Stimulated activated CD8-positive, alpha-beta memory T cell treated with anti-CD3 and anti-CD28 coated beads, Interleukin-2, amount 100 ng/mL, for 1 hour (primary cell): ENCODE measurements at places on chromosomes 11 and 22.

- no peak for DNase-seq
Observed at GRCh38 chr11:19656140-19656541, 56.5 kb upstream of the NAV2 start.

GRCh38 chr22:49963647-49964026 is 3.1 kb downstream of the PIM3 start:
- DNase-seq, result no peak

DNA sequence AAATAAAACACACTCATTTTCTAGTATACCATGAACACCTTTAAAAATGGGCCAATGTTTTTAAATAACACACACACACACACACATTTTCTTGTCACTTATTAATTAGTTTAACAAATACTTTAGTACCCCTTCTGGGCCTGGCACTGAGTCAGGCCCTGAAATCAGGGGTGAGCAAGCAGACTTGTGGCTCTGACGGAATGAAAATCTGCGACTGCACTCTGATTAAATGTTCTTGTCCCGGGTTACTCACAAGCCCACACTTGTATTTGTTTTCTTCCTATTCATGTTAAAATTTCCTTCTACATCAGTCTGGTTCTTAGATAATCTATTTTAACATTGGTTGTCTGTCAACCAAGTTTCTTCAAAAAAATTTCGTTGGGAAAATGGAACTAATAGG is 43.0 kb upstream of the PDGFD start:
- DNase-seq, result no peak

DNA sequence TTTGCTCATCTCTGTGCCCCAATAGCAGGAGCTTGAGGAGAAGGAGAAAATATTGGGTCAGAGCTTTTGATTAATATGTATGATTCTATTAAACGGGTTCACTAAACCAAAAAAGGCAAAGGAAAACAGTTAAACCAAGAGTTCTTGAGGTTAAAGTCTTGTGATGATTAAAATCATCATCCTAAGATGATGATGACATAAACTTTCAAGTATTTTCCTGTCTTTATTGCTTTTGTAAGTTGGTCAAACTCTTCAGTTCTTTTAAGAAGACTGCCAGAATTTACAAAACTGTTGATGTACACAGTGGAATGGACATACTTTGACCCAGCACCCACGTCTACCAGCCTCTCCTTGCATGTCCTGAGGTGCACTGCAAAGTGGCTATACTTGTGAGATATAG is 41.0 kb downstream of the FDX1 start:
- no peak for DNase-seq

DNA sequence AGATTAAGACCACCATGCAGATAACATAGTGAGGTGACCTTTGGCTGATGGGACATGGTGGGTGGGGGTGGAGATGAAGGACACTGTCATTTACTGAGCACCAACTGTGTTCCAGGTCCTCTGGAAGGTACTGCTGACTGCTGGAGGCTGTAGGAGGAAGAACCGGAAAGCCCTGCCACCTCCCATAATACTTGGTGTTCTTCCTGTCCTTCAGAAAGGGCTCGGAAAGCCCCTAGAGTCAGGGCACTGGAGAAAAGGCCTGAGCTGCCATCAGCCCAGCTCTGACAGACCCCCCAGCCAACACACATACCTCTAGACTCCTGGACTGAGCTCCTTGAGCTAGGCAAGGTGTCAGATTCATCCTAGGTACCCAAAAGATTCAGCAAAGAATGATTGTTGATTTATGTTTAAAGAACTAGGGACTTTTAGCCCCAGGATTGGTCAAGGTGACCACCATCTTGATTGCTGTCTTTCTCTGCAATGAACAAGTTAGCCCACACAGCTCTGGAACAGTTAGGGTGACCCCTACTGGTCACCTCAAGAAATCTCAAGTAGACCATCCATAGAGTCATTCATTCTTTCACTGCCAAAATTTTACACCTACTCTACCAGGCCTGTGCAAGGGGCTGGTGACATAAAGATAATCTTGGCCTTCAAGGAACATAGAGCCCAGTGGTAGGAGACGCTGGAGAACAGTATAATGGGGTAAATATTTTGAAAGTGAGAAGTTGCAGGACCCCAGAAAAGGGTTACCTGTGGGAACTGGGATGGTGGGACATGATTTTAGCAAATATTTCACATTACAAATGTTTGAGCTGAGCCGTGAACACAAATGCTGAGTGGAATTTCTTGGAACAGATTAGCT is 39.4 kb downstream of the IRAG1 start:
- no peak for DNase-seq

GRCh38 chr11:61404641-61405040 is 12.3 kb downstream of the TMEM216 start:
- DNase-seq, result no peak

GRCh38 chr11:11117730-11118129 is 235.3 kb downstream of the CSNK2A3 start:
- no peak for DNase-seq

GRCh38 chr22:38728871-38729796 is 23.4 kb downstream of the GTPBP1 start:
- no peak for DNase-seq
